ENCODE measurements at places on chromosomes 5 and 9.

- no peak for DNase-seq
Measured at GRCh38 chr5:150656191-150657132, 4.6 kb upstream of the MYOZ3 start.

DNA sequence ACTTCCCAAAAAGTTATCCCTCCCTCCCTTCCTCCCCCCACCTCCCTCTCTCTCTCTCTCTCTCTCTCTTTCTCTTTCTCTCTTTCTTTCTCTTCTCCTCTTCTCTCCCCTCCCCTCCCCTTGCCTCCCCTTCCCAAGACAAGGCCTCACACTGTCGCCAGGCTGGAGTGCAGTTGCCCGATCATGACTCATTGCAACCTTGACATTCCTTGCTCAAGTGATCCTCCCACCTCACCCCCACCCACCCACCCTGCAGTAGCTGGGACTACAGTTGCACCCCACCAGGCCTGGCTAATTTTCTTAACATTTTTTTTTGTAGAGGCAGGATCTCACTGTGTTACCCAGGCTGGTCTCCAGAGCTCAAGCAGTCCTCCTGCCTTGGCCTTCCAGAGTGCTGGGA, 32.8 kb downstream of the VPS13A start:
- no peak for DNase-seq

- no peak for DNase-seq
Measured at GRCh38 chr9:126440940-126441339, 114.3 kb downstream of the MVB12B start.

- no peak for DNase-seq
Measured at GRCh38 chr9:36450110-36450732, 50.2 kb upstream of the RNF38 start.

GRCh38 chr9:76609285-76610010, 150.5 kb downstream of the GCNT1 start:
- DNase-seq, result no peak

DNA sequence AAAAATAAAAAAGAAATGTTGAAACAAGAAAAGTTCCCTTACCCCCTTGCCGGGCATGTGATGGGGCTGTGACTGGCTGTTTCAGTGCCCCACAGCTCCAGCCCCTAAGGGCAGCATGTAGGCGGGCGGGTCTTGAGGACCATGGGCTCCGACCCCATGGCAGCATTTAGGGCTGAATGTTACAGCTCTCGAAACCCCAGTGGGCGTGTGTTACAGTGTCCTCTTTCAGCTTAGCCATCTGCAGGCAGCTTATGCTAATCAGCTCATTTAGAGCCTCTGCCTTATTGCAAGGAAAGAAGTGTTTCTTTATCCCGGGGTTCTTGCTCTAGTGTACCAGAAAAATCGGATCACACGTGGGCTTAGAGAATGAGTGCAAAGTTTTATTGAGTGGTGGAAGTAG, 497.4 kb upstream of the CYLC2 start:
- DNase-seq, result no peak

GRCh38 chr5:149387982-149388381, 8.9 kb upstream of the IL17B start:
- DNase-seq, result no peak

GRCh38 chr5:137252512-137252911, 246.6 kb downstream of the SPOCK1 start:
- no peak for DNase-seq

DNA sequence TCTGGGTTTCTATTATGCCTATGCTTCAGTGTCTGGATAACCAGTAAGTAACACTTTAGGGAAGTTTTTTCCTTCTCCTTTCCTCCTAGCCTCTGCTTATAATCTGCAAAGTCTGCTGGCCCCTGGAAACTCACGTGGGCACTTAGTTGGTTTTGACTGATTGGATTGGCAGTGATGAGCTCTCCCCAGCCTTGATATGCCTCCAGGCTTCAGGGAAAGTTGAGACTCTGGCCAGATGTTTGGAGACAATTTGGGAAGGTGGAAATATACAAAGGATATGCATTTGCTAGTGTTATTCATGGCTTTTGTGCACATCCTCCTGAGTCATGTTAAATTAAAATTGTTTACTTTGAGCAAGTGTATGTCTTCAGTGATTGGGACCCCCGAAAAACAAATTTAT, 160.2 kb upstream of the IL12B start:
- DNase-seq, result no peak

DNA sequence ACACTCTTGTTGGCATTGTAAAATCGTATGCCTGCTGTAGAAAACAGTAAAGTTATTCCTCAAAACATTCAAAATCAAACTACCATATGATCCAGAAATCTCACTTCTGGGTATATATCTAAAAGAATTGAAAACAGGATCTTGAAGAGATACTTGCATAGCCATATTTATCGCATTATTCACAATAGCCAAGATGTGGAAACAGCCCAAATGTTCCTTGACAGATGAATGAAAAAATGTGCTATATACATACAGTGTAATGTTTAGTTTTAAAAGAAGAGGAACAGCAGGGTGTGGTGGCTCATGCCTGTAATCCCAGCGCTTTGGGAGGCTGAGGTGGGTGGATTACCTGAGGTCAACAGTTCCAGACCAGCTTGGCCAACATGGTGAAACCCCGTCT, 234.1 kb upstream of the DAB2 start:
- no peak for DNase-seq

GRCh38 chr5:165321912-165322311, 1816.5 kb downstream of the MAT2B start:
- peak; percentile 62 for DNase-seq

- DNase-seq, result no peak
Measured at GRCh38 chr5:132681983-132682382, 8.2 kb downstream of the IL4 start.

DNA sequence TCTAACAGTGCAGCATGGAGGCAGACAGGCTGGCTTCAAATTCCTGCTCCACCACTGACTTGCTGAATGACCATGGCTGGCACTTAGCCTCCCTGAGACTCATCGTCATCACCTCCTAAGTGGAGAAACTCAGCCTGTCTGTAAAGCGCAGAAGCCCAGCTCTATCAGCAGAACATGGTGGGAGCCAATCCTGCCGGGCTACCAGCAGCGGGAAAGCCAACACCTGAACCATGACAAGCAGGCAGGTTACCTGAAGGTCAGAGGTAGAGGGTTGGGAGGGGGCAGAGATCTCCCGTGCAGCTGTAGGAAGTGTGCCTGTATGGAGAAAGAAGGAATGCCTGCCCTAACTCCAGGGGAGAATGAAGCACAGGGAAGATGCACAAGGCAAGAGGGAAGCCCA, 72.6 kb upstream of the LRRTM2 start:
- no peak for DNase-seq

DNA sequence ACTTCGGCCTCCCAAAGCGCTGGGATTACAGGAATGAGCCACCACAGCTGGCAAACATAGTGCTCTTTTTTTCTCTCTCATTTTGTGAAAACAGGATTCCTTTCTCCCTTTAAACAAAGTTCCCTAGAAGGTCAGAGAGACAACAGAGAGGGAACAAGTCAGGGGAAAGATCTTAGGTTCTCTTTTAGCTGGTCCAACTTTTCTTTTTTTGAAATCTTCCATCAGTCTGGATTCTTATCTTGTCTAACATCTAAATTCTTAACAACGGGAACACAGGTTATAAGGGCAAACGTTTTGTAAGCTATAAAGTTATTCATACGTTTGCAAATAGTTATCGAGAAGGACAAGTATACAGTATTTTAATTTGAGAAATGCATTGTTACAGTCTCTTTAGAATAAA, 224.1 kb upstream of the TBCA start:
- DNase-seq, result no peak

- DNase-seq, result no peak
Measured at GRCh38 chr5:132766020-132766805, 10.8 kb downstream of the SEPTIN8 start.

DNA sequence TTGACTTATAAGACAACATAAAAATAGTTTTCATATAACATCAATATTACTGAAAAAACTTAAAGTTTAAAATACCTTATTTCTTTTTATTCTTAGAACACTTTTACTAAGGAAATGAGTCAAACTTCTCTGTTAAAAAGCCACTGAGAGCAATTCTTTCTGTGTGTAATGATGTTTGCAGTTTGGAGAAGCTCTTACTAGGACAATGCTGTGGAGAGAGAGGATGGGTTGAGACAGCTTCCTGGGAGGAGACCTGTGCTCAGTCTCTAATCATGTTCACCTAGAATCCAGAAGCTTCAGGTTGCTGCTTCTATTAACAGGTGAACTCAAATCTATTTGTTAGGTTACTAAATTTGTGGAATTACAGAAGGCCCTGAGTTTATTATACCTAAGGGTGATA, 198.5 kb downstream of the DNAH5 start:
- peak; percentile 41 for DNase-seq

- DNase-seq, result no peak
Measured at GRCh38 chr9:127846443-127847177, 7.8 kb downstream of the ENG start.

GRCh38 chr5:16600397-16600796, 16.4 kb downstream of the RETREG1 start:
- no peak for DNase-seq

DNA sequence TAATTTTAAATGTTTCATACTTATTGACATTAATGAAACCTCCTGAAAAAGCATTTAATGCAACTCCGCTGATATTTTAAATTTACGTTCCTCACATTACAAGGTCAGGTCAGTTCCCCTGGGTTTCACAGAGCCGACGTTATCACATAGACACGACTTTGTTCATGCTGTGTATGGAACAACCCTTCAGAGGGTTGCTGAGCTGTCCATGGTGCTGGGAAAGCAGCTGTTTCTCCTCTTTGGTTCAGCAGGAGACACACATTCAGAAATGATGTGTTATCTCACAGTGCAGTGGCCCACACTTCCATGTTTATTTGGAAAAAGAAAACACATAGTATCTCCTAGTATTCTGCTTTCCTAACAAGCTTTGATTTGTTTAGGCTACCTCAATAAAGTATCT, 53.5 kb downstream of the PPP2R2B start:
- DNase-seq, result no peak

- DNase-seq, result no peak
Measured at GRCh38 chr9:96156171-96156974, 145.6 kb downstream of the HSD17B3 start.

DNA sequence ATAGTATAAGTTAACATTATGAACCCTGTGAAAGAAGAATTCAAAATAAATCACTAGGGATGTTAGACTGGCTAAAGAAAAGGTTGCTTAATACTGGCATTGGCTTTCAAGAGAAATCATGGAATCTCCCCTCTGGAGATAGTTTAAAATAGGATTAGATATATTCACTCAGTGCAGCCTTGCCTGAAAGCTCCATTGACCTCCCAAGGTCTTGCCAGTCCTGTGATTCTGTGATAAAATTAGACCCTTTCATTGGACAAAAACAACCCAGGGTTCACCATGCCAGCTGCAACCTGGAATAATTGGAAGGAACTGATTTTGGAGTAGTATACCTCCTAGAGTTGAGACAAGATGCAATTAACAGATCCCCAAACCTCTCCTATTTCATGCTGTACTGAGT, 588.1 kb upstream of the MEF2C start:
- DNase-seq, result no peak

- DNase-seq, result no peak
Measured at GRCh38 chr5:158277276-158277675, 418.3 kb upstream of the CLINT1 start.

- no peak for DNase-seq
Measured at GRCh38 chr5:169289520-169289919, 11.4 kb downstream of the SLIT3 start.

- DNase-seq, result no peak
Measured at GRCh38 chr5:146520731-146521130, 4.7 kb upstream of the GPR151 start.

DNA sequence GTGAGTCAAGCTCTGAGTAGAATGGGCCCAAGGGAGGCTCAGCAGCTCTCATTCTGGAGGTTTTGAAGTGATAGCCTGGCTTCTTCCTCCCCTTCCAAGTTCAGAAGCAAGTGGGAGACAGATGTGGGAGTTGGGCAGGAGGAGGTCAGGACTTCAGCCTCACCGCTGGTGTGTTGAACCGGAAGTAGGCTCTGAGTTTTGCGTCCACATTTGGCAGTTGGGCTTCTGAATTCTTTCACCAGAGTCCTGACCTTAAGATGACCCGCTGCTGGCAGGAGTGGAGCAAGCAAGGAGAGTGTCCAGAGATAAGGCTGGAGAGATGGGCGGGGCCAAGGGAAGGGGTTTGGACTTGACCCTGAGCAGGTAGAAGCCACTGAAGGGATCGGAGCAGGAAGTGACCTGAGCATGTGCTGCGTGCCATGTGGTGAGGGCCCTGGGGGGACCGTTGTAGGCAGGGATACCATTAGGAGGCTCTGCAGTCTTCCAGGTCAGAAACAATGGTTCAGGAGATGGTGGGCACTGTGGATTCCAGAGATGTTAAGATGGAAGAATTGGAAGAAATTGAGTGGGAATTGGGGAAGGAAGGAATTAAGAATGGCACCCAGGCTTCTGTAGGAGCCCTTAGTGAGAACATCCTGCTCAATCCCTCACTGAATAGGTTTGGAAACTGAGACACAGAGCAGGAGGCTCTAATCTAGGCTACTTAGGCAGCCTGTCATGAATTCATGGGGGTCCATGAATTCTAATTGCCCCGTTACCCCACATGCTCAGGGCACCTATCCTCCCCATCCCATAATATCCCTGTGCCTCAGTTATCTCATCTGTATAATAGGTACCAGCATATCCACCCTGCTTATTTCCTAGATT, 25.9 kb downstream of the GALNT12 start:
- DNase-seq, result no peak

DNA sequence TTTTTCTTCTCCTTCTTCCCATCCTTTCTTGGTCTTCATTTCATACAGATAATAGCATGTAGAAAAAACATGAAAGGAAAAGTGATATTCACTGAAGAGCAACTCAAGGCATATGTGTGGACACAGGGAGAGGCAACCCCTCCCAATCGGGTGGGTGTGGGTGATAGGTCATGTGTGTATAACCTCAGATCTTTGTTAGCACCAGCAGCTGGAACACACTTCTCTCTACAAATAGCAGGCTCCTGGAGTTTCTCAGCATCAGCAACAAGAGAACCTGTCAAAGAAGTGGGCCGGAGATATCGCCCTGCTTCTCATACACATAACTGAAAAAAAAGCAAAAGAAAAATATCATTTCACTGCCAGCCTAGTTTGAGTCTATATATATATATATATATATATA, 426.4 kb downstream of the DTWD2 start:
- no peak for DNase-seq

GRCh38 chr5:122111460-122111859, 17.9 kb upstream of the ZNF474 start:
- DNase-seq, result no peak

DNA sequence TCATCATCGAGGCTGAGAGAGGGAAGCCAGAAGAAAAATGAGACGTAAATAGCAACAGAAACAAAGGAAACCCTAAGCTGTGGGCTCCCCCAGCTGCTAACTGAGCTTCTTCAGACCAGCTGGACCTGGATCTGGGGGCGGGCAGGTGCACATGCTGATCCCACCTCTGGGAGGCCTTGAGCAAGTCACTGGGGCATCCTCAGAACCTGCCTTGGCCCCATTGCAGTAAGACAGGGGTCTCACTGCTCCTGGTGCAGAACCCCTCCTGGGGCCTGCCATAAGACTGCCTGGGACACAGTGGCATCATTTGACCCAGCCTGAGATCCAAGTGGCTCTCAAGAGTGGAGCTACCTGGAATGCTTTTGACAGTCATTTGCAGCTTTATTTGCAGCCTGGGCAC, 77.4 kb downstream of the PHF2 start:
- DNase-seq, result no peak

GRCh38 chr5:148403344-148403743, 19.6 kb downstream of the FBXO38 start:
- DNase-seq, result no peak

GRCh38 chr5:142278627-142279026, 46.2 kb downstream of the SPRY4 start:
- no peak for DNase-seq
